A172 (cell line): ENCODE measurements at places on chromosomes 6 and 20. TPM values are rescaled to one million over a fixed set of nuclear protein-coding genes. Genes with fewer than 3 reads are reported as not detected.

NFATC2 gene
- total RNA-seq = 0.28 and 0.43 TPM in 2 replicates

SMLR1 gene
- not detected in 2 replicates for total RNA-seq

GRM1 gene
- total RNA-seq = 0.10 TPM in 1 of 2 replicates, not detected in the other

HLA-DRB5 gene
- not detected in 2 replicates for total RNA-seq

PTPRT gene
- total RNA-seq = not detected in 2 replicates

PPP1R3G gene
- total RNA-seq = 0.22 and 1.5 TPM in 2 replicates

RAET1L gene
- total RNA-seq = 0.69 TPM in 1 of 2 replicates, not detected in the other

BPIFB2 gene
- not detected in 2 replicates for total RNA-seq

HDGFL1 gene
- total RNA-seq = not detected in 2 replicates

GATA5 gene
- 4.7 and 5.5 TPM in 2 replicates for total RNA-seq

CDC40 gene
- total RNA-seq = 18.5 and 19.3 TPM in 2 replicates

LPA gene
- not detected in 2 replicates for total RNA-seq

SRMS gene
- not detected in 2 replicates for total RNA-seq

SPTLC3 gene
- total RNA-seq = 1.5 and 3.8 TPM in 2 replicates

GSTA1 gene
- total RNA-seq = not detected in 2 replicates

EDN1 gene
- total RNA-seq = 24.0 and 28.5 TPM in 2 replicates

GTSF1L gene
- not detected in 2 replicates for total RNA-seq

TREM2 gene
- not detected in 2 replicates for total RNA-seq

KIF25 gene
- total RNA-seq = not detected in 2 replicates

PTGIS gene
- 0.07 and 0.14 TPM in 2 replicates for total RNA-seq

PNLDC1 gene
- total RNA-seq = not detected in 2 replicates

TFAP2A gene
- total RNA-seq = 5.2 TPM in 2 replicates

HLA-F gene
- total RNA-seq = 8.2 and 13.3 TPM in 2 replicates

GABRR1 gene
- 0.02 TPM in 1 of 2 replicates, not detected in the other for total RNA-seq

MACROD2 gene
- 0.02 and 0.46 TPM in 2 replicates for total RNA-seq

SLC13A3 gene
- total RNA-seq = not detected in 2 replicates

SERPINB1 gene
- total RNA-seq = 12.9 and 15.0 TPM in 2 replicates

HLA-DRB1 gene
- total RNA-seq = 0.07 TPM in 1 of 2 replicates, not detected in the other

PSORS1C2 gene
- not detected in 2 replicates for total RNA-seq

CASS4 gene
- not detected in 2 replicates for total RNA-seq

SCUBE3 gene
- total RNA-seq = 0.69 and 0.88 TPM in 2 replicates

SLC24A3 gene
- total RNA-seq = not detected in 2 replicates

POLR1H gene
- 16.7 and 19.4 TPM in 2 replicates for total RNA-seq

SNPH gene
- total RNA-seq = 11.6 and 13.9 TPM in 2 replicates

ZNF831 gene
- total RNA-seq = not detected in 2 replicates

FHL5 gene
- not detected in 2 replicates for total RNA-seq

GRM4 gene
- total RNA-seq = 0.96 TPM in 1 of 2 replicates, not detected in the other

POPDC3 gene
- total RNA-seq = 29.4 and 45.7 TPM in 2 replicates

TCP11 gene
- not detected in 2 replicates for total RNA-seq

FNDC11 gene
- total RNA-seq = 1.8 and 2.9 TPM in 2 replicates

CCR6 gene
- not detected in 2 replicates for total RNA-seq

KCNK17 gene
- not detected in 2 replicates for total RNA-seq

PDE7B gene
- total RNA-seq = 0.05 TPM in 1 of 2 replicates, not detected in the other

RFX6 gene
- not detected in 2 replicates for total RNA-seq

CCHCR1 gene
- 18.9 and 24.8 TPM in 2 replicates for total RNA-seq

DLL1 gene
- 3.4 and 4.7 TPM in 2 replicates for total RNA-seq

ACTL10 gene
- not detected in 2 replicates for total RNA-seq

VSX1 gene
- 0.10 TPM in 1 of 2 replicates, not detected in the other for total RNA-seq

FILIP1 gene
- total RNA-seq = 0.05 and 0.29 TPM in 2 replicates

ANGPT4 gene
- 0.05 TPM in 1 of 2 replicates, not detected in the other for total RNA-seq

HLA-DQA1 gene
- not detected in 2 replicates for total RNA-seq

RAET1E gene
- total RNA-seq = 0.22 and 1.0 TPM in 2 replicates

CAGE1 gene
- total RNA-seq = not detected in 2 replicates

RAD21L1 gene
- total RNA-seq = 0.07 and 0.90 TPM in 2 replicates

E2F1 gene
- 58.7 and 68.1 TPM in 2 replicates for total RNA-seq

GPX6 gene
- total RNA-seq = not detected in 2 replicates

MYH7B gene
- total RNA-seq = not detected in 2 replicates

ETV7 gene
- 0.24 TPM in 1 of 2 replicates, not detected in the other for total RNA-seq

TMEM244 gene
- total RNA-seq = not detected in 2 replicates
